ENCODE measurements at places on chromosomes 7 and 10.

DNA sequence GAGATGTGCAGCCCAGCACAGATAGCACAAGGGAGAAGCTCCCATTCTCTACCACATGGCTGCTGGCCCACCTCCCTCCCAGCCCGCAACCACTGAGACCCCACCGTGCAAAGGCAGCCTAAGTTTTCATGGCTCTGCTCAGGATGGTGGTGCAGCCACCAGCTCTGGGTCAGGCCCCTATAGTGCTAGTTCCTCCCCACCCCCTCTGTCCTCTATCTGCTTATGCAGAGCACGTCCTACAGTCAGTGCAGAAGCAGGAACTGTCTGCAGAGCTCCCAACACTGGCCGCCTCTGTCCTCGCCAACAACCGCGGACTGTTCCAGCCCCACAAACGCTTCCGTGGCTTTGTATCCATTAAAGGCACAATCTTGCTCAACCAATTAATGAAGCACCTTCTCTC lies 278.9 kb downstream of the GRID1 start:
- peak; percentile 37 for DNase-seq

GRCh38 chr10:34576797-34577196 lies 238.3 kb downstream of the PARD3 start:
- DNase-seq: no peak

- DNase-seq: no peak
Observed at GRCh38 chr10:450463-450862, 239.0 kb downstream of the DIP2C start.

DNA sequence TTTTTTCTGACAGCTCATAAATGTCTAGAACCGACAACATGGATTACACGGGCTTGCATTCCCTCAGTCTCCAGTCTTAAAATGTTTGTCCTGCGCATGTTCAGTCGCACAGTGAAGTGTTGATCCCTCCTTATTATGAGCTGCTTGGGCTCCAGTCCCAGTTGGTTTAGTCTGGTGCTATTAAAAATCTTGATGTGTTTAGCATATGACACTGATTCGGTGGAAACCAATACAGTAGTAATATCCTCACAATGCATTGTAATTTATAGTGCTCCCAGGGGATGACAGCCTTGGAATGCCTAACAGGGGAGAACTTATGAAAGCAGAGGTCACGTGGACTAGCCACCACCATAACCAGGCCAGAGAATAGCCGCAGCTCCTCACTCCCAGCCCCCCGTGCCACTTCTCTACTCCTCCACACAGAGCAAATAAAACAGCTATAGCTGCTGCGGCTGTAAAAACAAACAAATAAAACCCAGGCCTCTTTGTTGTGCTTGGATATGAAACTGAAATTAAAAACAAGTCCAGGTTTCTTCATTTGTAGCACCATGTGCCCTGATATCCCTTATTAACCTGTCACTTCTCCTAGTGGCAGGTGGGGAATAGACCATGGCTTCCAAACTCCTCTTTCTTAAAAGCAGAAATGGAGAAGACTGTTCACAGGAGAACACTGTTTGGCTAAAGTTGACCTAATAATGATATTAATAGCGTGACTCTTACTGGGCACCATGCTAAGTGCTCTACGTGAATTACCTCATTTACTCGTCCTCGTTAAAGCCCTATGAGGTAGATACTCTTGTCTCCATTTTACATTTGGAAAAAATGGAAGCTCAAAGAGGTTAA lies 7.7 kb downstream of the DPCD start:
- DNase-seq: no peak

DNA sequence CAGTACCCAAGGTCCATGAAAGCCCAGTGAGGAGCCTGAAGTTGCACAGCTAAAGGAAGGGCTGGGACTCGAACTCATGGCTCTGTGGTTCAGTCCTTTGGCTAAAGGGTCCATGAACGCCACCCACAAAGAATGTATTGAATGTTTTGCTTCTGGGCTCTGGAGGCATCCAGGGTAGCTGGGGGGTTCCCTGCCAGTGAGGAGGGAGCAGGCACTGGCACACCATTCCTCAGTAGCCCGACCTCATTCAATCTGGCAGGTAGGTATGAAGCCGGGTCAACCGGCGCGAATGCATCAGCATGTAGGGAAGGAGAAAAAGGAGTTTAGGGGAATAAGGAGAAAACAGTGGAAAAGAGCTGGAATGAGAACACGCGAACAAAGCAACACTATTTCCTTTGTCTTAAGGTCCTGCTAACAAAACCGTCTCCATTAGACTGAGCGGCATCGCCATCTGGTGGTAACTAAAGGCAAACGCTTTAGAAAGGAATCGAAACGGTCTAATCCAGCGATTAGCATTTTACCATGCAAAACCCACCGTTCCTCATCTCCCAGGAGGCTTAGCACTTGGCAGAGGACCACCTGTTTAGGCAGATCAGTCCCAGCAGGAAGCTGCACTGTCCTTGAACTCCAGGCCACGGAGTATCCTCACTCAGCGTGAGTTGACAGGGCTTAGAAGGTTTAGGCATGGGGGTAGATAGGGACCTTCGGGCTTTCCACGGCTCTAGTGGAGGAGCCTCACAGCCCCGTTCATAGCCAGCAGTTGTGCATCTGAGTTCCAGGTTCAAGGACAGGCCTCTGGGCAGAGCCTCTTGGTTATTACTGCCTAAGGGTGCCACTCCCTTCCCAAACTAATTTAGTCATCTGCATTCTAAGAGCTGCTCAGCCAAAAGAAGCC lies 122.8 kb downstream of the UBE2H start:
- peak; percentile 12 for DNase-seq

DNA sequence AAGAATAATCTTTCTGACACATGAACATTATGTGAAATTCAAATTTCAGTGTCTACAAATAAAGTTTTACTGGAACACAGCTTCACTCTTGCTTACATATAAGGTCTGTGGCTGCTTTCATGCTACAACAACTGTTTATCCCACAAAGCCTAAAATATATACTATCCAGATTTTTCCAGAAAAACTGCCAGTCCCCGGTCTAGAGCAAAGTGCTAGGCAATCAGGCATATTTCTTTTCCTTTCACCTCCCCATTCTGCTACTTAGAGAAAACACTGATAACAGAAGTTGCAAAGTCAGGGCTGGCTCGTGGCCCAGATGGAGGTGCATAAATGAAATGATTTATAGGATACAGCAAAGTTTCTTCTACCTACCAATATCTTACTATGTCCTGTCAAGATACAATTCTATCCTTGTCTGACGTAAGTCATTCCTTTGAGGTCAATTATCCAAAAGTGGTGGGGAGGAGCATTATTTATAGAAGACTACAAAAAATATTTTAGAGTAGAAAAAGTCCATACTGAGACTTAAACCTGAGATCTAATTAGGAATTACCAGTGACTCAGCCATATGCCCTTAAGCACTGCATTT lies 384.1 kb downstream of the NXPH1 start:
- no peak for DNase-seq

GRCh38 chr10:79352035-79352877 lies 5.0 kb downstream of the PPIF start:
- no peak for DNase-seq

GRCh38 chr10:84907461-84908009 lies 579.1 kb downstream of the CCSER2 start:
- DNase-seq: no peak

Data from amygdala (tissue), 56 donors.